MCF 10A (cell line): ENCODE measurements at places on chromosomes 1 and 21.

DNA sequence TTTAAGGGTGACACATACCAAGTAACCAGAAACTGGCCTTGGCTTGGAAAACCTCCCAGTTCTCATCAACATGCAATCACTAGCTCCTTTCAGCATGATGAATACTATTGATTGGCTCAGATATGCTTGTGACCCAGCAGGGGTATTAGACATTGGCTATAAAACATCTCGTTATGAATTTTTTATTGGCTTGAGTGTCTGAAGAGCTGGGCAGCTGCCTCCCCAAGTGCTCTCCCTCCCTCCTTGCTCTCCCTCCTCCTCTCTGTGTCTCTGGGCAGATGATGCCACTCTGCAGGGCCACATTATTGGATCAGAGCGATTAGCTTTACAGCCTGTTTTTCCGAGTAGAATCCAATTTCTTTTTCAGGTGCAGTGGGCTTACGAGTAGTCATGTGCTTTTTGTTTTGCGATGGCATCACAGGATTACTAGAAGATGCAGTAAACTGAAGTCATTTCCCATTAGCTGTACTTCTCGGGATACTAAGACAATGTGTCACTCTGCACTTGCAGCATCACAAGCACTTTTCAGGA, 79.3 kb upstream of the ATF3 start:
- peak; percentile 40 for DNase-seq

GRCh38 chr1:62613325-62613727, 16.0 kb downstream of the ANGPTL3 start:
- DNase-seq, result no peak

- DNase-seq, result peak; percentile 70
These were observed 470.6 kb downstream of the PTPRU start for GRCh38 chr1:29706936-29707335.

DNA sequence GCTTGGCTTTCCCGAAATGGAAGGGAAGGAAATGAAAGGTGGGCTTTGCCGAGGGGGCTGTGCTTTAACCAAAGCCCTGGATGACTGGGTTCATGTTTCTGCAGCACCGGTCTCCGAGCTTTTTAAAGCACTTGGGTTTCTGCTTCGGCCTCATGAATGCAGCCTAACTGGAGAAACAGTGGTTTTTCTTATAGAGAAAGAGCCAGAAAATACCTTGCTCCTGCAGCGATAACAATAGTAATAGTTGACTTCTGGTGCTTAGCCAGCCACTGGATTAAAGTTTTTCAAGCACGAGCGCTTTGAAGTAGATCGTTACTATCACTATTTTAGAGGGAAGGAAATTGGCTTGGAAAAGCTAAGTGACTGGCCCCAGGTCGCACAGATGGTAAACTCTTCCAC, 500 bp upstream of the DOCK7 start:
- no peak for DNase-seq

- DNase-seq, result no peak
These were observed 27.4 kb upstream of the ZBTB21 start for GRCh38 chr21:42037516-42037915.

- DNase-seq, result peak; percentile 19
These were observed 493 bp upstream of the ELOA start for GRCh38 chr1:23742670-23743286.

GRCh38 chr1:18343581-18343980, 137.1 kb upstream of the KLHDC7A start:
- DNase-seq, result no peak

GRCh38 chr1:22709891-22710700, 543 bp upstream of the EPHB2 start:
- DNase-seq, result peak; percentile 64

DNA sequence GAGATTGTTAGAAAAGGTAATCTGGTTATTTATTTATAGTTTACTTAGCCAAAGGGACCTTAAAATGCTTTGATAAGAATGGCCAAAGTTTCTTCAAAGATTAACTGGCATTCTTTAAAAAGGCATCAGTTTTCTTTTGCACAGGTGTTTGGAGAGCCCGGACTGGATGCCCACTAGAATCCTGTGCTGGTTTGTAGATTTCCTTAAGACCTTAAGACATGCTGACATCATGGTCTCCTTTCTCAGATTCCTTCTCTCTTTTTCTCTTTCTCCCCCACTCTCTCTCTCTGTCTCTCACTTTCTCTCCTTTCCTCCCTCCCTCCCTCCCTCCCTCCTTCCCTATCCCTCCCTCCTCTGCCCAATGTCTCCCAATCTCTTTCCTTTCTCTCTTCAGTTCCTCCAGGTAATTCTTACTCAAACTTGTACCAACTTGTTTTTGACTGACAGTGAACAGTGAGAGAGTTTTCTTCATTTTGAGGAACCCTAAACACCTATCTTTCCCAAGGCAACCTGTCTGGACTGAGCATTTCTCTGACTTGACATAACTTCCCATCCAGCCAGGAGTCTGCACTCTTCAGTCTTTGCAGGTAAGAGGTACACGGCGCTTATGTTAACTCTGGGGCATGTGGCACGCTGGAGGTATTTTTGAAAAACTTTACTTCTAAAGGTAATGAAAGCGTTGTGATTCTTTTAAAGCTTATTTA, at the start of gene KCNJ15:
KCNJ15 (plus strand) TSS at position 393 of the 704 bp plus-strand sequence. CDS start 42,271 bp downstream, outside the sequence.
- no peak for DNase-seq

DNA sequence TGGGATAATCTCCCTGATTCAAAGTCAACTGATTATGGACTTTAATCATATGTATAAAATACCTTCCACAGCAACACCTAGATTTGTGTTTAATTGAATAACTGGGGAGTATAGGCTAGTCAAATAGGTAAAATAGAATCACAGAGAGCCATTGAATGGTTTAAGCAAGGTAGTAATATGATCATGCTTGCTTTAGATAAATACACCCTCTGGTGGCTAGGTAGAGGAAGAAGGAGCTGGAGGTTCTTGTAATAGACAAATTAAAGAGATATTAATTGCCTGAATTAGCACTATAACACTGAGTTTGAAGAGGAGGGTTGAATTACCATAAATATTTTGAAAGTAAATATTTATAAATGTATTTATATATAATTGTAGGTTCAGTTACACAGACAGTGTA, 40.3 kb downstream of the DIRAS3 start:
- DNase-seq, result peak; percentile 40

- DNase-seq, result peak; percentile 40
These were observed 5.2 kb upstream of the DENND2D start for GRCh38 chr1:111205714-111206050.

- DNase-seq, result no peak
These were observed 18.1 kb upstream of the NBPF1 start for GRCh38 chr1:16631248-16632043.

GRCh38 chr1:219907772-219908070, 20.6 kb downstream of the SLC30A10 start:
- DNase-seq, result no peak

DNA sequence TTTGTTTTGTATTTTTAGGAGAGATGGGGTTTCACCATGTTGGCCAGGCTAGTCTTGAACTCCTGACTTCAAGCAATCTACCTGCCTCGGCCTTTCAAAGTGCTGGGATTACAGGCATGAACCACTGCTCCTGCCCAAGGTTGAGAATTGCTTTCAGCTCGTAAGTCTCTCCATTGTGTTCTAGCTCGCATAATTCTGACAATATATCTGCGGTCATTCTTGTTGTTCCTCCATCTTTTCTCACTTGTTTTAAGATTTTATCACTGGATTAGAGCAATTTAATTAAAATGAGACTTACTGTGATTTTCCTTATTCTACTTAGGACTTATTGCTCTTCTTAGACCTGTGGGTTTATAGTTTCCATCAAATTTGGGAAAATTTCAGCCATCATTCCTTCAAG, 102.9 kb downstream of the AHCTF1 start:
- no peak for DNase-seq

DNA sequence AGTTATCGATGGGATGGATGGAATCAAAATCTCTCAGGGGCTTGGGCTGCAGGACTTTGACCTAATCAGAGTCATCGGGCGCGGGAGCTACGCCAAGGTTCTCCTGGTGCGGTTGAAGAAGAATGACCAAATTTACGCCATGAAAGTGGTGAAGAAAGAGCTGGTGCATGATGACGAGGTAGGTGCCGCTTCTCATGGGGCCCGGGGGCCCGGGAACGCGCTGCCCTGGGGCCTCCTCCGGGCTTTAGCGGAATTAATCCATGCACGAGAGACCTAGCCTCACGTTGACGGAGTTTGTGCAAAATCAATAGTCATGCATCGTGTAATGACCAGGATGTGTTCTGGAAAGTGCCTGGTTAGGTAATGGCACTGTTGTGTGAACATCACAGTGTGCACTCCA, 43.8 kb downstream of the FAAP20 start:
- DNase-seq, result no peak

DNA sequence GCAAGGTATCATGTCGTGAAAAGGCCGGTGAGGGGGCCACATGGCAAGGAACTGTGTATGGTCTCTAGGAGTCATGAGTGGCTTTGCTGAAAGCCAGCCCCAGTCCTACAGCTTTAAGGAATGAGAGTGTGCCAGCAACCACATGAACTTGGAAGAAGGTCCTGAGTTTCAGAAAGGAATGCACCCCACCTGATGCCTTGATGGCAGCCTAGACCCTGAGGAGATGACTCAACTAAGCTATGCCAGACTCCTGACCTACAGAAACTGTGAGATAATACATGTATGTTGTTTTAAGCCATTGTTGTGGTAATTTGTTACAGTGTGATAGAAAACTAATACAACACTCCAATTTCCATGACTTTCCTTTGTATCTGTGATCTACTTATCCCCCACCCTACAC, 33.5 kb upstream of the AKT3 start:
- DNase-seq, result peak; percentile 65

GRCh38 chr21:44957901-44958451, 18.1 kb downstream of the SLX9 start:
- no peak for DNase-seq

- DNase-seq, result no peak
These were observed 53.1 kb downstream of the S100B start for GRCh38 chr21:46551636-46552241.

GRCh38 chr21:37915941-37916309, 332 bp downstream of the KCNJ6 start:
- no peak for DNase-seq

DNA sequence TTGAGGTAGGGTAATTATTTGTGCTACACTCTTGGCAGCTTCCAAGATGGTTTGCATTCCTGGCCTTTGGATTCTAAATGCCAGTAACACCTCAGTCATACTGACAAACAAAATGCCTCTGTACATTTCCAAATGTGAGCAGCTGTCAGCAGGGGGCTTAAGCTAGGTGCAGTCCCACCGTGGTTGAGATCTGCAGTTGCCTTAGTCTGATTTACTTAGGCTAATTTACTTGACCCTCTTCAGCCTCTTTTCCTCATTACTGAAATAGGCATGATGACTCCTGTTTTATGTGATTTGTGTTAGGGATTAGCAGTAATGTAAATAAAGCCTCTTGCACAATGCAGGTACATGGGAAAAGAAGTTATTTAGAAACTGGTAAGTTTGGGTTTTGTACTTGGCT, 13.5 kb upstream of the SPATA1 start:
- no peak for DNase-seq

DNA sequence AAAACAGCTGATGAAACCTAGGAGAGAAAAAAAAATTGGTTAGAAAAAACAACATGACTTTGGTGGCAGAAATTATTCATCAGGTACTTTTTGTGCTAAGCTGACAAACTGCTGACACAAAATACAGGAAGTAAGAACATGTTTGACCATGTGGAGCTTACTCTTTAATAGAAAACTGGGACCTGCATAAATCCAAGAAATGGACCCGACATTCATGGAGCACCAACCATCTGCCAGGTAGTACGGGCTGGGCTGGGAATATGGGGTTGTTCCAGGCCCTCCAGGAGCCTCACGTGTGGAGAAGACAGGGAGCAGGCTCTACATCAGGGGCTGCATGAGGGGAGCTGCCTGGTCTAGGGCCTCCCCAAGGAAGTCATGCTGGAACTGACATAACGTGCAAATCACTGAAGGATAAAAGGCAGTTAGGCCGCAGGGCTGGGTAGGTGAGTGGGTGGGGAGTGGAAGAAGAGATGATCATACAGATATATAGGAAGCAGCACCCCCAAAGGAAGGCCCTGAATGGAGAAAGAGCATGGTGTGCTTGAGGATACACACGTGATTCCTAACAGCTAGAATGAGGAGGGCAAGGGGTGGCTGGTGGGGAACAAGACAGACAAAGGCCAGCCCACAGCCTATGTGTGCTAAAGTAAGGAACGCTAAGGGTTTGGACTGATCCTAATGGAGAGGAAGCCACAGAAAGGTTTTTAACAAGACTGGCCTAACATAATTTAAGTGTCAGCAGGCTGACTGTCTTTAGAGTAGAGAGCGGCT, 26.1 kb downstream of the CD58 start:
- DNase-seq, result no peak

GRCh38 chr1:74065081-74065480, 132.9 kb downstream of the LRRIQ3 start:
- DNase-seq, result no peak

DNA sequence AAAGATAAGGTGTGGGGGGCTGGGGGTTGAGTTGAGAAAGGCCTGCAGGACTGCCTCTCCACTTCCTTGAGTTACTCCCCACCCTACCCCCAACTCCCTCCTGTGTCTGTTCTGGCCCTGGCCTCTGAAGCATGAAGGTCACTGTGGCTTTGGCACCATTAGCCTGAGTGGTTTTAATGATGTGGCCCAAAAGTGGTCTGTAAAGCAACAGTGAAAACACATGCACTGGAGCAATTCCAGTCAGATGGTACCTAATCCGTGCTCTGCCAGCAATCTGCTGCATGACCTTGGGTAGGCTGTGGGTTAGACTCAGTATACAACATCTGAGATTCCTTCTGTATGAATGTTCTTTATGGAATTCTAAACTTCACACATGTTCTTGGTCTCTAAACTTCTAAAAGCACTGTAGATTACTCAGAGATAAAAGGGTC, 86.5 kb upstream of the ATP1A1 start:
- peak; percentile 42 for DNase-seq

DNA sequence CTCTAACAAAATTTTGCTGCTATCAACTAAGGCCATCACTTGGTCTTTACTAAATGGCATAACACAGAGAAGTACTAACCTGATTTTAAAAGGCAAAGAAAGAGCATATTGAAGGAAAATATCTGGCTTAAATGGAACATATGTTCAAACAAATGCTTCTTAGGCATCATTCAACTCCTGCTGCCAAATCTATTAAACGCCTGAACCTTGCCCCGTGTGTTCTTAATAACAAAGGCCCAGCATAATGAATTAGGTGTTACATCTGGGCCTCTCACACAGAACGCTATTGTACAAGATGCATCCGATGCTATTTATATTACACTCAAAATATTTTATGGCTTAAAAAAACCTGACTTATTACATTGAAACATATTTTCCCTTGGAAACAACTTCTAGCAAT, 48.4 kb downstream of the B3GALNT2 start:
- no peak for DNase-seq

DNA sequence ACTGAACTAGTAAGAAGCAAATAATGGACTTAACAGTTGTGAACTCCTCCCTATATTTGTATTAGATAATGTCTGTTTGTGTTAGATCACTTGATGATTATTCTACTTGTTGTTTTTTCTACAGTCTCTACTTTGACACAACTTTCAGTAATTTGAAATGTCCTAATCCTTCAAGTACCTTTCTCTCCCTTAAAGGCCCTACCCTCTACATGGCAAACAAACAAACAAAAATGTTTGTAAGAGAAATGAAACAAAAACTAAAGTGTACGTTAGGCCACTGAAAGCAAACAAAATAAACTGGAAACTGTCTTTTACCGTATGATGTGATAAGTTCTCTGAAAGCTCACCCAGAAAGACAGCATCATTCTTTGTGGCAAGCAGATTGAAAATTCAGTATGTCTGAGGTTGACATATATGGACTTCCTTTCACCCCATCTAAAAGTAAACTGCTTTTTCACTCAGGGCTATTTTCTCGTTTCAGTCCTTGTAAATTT, 255.9 kb upstream of the SNX7 start:
- DNase-seq, result no peak
